ENCODE measurements at places on chromosomes 2 and 18. TPM values are rescaled to one million over a fixed set of nuclear protein-coding genes. Genes with fewer than 3 reads are reported as not detected.

The ZSWIM2 gene
- total RNA-seq: not detected

The SH2D6 gene
- 0.88 TPM for total RNA-seq

The RPRM gene
- not detected for total RNA-seq

The SPHKAP gene
- total RNA-seq: not detected

The ANKRD53 gene
- total RNA-seq: 0.16 TPM

The TIGD1 gene
- total RNA-seq: 4.4 TPM

The FARSB gene
- 50.9 TPM for total RNA-seq

The LIMS1 gene
- 67.2 TPM for total RNA-seq

- no peak overlapping the region for H3K27ac ChIP-seq
- no peaks in the 10 kb centered on the region for H3K36me3 ChIP-seq
- no peaks in the 10 kb centered on the region for H3K27me3 ChIP-seq
- H3K4me3 ChIP-seq: no peak overlapping the region
- DNase-seq: no peak
Measured at GRCh38 chr2:82275599-82275998, 1971.0 kb upstream of the LRRTM1 start.

DNA sequence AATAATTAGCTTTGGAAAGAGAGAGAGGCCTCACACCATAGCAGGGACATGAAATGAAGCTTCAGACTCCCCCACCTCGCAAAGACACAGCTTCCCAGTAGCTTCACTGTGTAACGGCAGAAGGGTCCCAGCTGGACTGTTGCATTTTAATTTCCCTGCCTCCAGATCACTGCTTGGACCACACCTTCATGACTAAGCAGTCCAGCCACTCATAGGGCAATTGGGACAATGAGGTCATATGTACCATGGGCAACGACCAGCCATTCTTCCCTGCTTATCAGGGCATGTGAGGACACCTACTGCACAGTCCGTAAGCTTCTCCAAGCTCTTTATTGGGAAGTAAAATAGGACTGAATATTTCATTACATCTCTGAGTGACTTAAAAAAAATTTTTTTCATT is 183.0 kb downstream of the MREG start:
- H3K36me3 ChIP-seq: no peaks in the 10 kb centered on the region
- H3K27ac ChIP-seq: peak overlapping the region; percentile 93
- no peak overlapping the region for H3K4me3 ChIP-seq
- H3K4me1 ChIP-seq: peaks cover 82% of the 10 kb centered on the region
- no peaks in the 10 kb centered on the region for H3K27me3 ChIP-seq

DNA sequence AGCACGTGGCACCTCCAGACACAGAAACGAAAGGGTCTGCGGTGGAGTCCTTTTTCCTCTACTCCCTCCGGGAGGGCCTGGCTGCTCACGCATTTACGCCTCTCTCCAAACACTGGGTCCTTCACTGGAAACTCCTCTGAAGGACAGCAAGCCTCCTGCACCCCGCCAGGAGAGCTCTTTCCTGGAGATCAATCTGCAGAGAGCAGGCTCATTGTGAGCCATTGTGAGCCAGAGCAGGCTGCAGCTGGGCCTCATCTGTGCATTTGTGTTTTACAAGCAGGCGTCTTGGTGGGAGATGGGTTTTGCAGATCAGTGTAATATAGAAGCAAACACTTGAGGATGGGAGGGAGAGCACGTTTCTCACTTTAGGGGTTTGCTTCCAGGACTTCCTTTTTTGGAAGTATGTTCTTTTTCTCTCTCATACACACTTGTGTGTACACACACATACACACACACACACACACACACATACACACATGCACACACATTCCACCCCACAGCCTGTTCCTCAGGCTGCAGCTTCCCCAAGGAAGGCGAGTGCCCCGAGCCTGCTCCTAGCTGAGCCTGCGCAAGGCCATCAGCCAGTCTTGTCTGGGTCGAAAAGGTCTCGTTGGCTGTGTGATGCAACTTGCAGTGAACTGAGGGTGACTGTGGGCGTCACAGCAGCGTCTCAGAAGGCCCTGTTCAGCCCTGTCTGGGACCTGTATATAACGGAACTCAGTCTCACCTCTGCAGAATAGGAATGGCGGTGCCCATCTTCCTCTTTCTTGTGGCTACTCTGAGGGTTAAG is 163.5 kb downstream of the GLI2 start:
- no peaks in the 10 kb centered on the region for H3K27me3 ChIP-seq
- no peaks in the 10 kb centered on the region for H3K36me3 ChIP-seq

GRCh38 chr2:21427606-21428005 is 303.8 kb downstream of the TDRD15 start:
- no peak for DNase-seq
- no peak overlapping the region for H3K27ac ChIP-seq
- H3K4me1 ChIP-seq: no peaks in the 10 kb centered on the region
- H3K36me3 ChIP-seq: no peaks in the 10 kb centered on the region
- H3K27me3 ChIP-seq: no peaks in the 10 kb centered on the region
- H3K4me3 ChIP-seq: no peak overlapping the region

GRCh38 chr2:69221960-69222751 is 164.9 kb downstream of the GFPT1 start:
- H3K27me3 ChIP-seq: no peaks in the 10 kb centered on the region
- H3K4me1 ChIP-seq: no peaks in the 10 kb centered on the region
- H3K4me3 ChIP-seq: no peak overlapping the region
- no peak for DNase-seq
- no peaks in the 10 kb centered on the region for H3K36me3 ChIP-seq

DNA sequence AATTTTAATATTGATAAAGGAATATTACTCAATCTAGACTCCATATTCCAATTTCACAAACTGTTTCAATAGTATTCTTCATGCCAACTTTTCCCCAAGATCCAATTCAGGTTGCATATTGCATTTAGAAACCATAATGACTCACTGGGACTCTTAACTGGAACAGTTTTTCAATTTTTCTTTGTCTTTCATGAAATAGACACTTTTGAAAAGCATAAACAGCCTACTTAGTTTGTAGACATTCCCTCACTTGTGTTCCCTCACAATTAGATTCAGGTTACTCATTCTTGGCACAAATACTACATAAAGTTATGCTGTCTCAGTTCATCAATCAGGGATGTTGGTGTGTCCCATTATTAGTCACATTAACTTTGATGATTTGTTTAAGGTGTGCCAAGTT is 1768.4 kb upstream of the PIK3C3 start:
- H3K27ac ChIP-seq: no peak overlapping the region
- H3K4me1 ChIP-seq: no peaks in the 10 kb centered on the region
- no peaks in the 10 kb centered on the region for H3K27me3 ChIP-seq
- no peak overlapping the region for H3K4me3 ChIP-seq

GRCh38 chr2:7880566-7880965 is 801.3 kb upstream of the ID2 start:
- no peak overlapping the region for H3K27ac ChIP-seq
- H3K4me3 ChIP-seq: no peak overlapping the region
- H3K36me3 ChIP-seq: no peaks in the 10 kb centered on the region

DNA sequence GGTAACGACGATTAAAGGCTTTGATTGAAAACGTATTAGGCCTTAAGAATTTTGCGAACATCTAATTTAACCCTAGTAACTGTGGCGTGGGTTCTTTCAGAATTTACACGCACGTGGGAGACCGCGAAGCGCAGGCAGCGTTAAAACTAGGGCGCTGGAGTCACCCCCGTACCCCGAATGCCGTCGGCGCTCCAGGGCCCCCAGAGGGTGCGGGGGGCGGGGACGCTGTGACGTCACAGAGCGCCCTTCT is 673 bp upstream of the SMCHD1 start:
- H3K27me3 ChIP-seq: no peaks in the 10 kb centered on the region
- no peaks in the 10 kb centered on the region for H3K36me3 ChIP-seq
- H3K4me1 ChIP-seq: peaks cover 28% of the 10 kb centered on the region
- peak overlapping the region; percentile 88 for H3K4me3 ChIP-seq

GRCh38 chr18:67520351-67520921 is 3.9 kb upstream of the DSEL start:
- no peaks in the 10 kb centered on the region for H3K4me1 ChIP-seq
- no peaks in the 10 kb centered on the region for H3K27me3 ChIP-seq
- no peak overlapping the region for H3K27ac ChIP-seq
- DNase-seq: no peak
- no peak overlapping the region for H3K4me3 ChIP-seq

GRCh38 chr2:146244131-146244530 is 1600.7 kb upstream of the ACVR2A start:
- no peaks in the 10 kb centered on the region for H3K27me3 ChIP-seq
- no peaks in the 10 kb centered on the region for H3K4me1 ChIP-seq
- no peak overlapping the region for H3K4me3 ChIP-seq
- H3K27ac ChIP-seq: no peak overlapping the region
- no peak for DNase-seq

DNA sequence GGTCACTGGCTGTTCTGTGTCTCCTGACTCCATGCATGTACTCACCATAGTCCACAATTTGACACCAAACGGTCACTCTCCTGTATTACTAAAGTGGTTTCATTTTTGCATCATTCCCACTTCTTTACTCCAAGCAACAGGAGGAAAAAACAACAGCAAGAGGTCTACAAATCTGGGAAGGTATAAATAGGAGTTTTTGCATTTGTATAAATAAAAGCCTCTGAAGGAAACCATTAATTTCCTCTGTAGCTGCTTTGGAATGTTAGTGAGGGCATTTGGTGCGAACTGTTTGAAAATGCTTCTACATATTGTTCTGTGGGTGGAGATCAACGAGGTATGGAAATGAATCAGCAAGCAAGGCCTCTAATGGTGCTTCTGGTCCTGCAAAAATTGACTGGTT is 148.5 kb upstream of the DLX2 start:
- no peaks in the 10 kb centered on the region for H3K27me3 ChIP-seq
- H3K4me1 ChIP-seq: peaks cover 17% of the 10 kb centered on the region
- DNase-seq: no peak
- H3K36me3 ChIP-seq: no peaks in the 10 kb centered on the region
- no peak overlapping the region for H3K4me3 ChIP-seq
- no peak overlapping the region for H3K27ac ChIP-seq
